ENCODE measurements at places on chromosomes 12 and 14.

DNA sequence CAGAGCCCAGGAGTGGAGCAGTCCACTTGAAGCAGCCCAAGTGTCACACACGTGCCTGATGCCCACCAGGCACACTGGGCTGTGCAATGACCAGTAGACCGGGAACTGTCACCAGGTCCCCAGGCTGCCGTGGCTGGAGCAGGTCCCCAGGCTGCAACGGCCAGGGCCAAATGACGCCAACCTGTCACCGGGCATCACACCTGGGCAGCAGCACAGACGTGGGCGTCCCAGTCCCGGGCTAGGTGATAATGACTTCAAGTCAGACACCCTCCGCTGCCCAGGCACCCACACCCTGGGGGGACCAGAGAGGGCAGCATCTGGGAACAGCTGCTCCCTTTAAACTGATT lies 30.6 kb upstream of the MMP17 start:
- no peak for DNase-seq

- DNase-seq: no peak
Measured at GRCh38 chr12:59268295-59268809, 327.5 kb upstream of the SLC16A7 start.

DNA sequence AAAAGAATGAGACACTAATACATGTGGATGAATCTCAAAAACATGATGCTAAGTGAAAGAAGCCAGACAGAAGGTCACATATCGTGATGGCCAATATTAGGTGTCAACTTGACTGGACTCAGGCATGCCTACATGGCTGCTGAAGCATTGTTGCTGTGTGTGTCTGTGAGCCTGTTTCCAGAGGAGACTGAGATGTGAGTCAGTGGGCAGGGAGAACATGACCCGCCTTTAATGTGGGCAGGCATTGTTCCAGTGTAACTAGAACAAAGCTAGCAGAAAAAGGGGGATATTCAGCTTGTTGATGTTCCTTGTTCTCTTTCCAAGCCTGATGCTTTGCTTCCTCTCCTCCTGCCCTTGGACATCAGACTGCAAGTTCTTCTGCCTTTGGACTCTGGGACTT lies 47.6 kb downstream of the DCAF5 start:
- no peak for DNase-seq

- DNase-seq: no peak
Measured at GRCh38 chr12:87679251-87679650, 349.9 kb downstream of the C12orf50 start.

GRCh38 chr12:66516133-66516532 lies 162.7 kb downstream of the GRIP1 start:
- DNase-seq: no peak

DNA sequence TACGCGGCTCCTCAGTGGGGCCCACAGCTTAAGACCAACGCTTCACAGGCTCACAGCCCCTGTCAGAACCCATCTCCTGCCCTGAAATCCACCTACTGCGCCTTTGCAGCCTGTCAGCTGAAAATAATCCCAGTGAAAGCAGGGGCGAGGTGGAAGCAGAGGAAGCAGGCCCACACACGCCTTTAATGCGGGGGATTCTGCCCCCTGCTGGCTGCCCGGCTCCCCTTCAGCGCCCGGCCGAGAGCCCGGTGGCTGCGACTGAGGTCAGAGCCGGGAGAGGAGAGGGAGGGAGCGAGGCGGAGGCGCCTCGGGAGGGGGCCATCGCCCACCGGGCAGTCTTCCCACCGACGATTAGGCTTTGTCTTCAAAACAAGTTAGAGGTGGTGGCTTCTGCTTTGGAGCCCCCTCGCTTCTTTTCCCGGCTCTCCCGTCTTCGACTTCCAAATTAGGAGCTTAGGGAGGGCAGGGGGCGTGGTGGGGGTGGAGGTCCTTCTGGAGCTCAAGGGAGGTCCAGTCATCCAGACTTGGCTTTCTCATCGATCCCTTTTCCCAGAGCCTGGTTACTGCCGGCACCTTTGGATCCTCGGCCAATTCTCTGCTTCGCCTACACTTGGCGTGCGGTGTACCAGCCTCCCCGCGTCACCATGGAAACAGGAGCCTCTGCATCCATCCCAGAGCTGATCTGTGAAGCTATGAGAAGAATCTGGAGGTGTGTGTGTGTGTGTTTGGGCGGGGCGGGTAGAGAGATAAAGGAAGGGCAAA lies 25.2 kb upstream of the RND1 start:
- DNase-seq: peak; percentile 92

GRCh38 chr12:70722584-70723343 lies 85.5 kb upstream of the PTPRB start:
- DNase-seq: no peak

DNA sequence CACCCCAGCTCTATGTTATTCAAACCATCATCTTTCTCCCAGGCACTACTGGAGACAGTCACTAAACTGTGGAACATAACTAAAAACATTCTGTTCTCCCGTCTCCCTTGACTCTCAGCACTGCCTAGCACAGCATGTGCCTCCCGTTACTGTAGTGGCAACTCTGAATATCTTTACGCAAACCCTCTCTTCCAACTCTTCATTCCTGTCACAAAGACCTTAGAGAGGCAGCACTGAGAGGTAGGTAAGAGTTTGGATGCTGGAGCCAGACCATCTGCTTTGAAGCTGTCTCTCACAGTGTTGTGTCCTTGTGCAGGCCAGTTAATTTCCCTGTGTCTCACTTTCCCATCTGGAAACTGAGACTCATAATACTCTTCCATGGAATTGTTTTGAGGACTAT lies 108.1 kb downstream of the DIP2B start:
- DNase-seq: no peak

- DNase-seq: no peak
Measured at GRCh38 chr12:110530511-110530910, 28.4 kb downstream of the RAD9B start.

DNA sequence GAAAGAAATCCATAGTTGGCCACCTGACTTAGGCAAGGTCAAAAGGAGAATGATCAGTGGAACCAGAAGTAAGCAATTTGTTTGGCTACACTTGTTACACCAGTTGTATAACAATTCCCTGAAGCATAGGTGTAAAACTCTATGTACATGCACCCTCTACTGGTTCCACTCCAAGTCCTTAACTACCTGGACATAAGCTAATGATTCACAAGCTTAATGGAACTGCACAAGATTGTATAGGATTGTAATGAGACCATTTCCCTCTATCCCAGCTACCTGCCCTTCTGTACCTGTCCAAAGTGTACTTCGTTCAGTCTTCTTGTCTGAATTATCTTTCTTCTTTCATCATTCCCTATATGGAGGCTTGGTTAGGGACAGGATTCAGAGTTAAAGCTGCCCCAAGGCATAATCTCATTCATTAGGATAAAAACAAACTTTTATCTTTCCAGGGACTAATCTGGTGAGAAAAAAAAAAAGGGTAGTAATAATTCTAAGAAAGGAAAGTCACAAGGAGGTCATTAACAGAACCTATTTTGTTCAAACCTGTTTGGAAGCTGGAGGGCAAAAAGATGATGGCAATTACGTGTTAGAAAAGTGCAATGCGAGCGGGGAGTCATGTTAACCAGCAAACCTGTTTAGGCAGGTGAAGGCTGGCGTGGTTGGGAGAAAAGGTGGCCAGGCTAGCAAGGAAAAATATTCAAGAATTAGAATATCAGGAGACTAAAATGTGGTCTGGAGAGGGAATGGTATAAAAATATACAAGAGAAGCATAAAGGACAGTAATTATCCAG lies 2.8 kb upstream of the TMEM52B start:
- DNase-seq: no peak

- no peak for DNase-seq
Measured at GRCh38 chr12:5081016-5081415, 37.3 kb downstream of the KCNA5 start.

DNA sequence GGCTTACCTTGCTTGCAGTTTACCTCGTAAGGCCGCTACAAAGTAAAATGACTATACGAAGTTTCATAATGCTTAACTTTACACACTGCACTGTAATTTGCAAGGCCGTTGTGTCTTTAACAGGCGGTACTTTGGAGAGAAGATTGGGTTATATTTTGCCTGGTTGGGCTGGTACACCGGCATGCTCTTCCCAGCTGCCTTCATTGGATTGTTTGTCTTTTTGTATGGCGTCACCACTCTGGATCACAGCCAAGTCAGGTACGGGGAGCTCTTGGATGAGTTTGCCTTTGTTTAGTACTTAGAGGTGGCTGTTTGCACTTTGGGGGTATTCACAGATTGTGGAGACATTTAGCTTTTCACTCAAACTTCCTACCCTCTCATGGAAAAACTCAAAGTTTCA lies 167.8 kb downstream of the SLC5A8 start:
- no peak for DNase-seq

DNA sequence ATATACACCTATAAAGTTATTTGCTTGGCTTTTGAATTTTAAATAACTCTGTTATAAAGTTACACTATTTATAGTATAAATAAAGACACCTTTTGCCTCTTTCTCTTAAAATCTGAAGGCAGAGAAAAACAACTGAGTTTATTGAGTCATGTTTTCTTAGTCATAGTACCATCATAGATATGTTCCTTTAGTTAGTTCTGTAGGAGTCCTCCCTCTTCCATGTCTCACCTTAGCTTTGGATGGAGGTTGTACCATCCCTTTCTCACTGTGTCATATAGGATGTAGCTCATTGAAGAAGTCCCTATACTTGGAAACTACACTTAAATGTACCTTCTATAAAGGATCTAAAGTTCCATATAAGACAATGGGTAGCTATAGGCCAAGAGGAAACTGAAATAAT lies 39.7 kb upstream of the TSPAN8 start:
- DNase-seq: no peak

GRCh38 chr14:84298663-84299195 lies 1231.2 kb upstream of the FLRT2 start:
- DNase-seq: no peak

GRCh38 chr12:127606476-127607015 lies 660.4 kb upstream of the TMEM132C start:
- no peak for DNase-seq

DNA sequence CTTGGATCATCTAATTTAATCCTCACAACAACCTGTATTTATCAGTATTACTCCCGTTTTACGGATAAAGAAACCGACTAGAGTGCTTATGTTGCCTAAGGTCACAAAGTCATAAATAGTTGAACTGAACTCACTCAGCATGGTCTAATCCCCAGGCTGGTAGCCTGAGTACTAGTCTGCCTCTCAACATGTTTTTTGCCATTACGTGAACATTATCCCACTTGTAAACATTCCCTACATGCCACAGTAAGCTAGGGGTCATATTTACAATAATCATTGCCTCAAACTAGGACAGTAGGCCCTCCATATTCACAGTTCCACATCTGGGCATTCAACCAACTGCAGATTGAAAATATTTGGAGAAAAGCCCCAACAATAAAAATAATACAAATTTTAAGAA lies 12.1 kb downstream of the SNRPF start:
- DNase-seq: no peak

DNA sequence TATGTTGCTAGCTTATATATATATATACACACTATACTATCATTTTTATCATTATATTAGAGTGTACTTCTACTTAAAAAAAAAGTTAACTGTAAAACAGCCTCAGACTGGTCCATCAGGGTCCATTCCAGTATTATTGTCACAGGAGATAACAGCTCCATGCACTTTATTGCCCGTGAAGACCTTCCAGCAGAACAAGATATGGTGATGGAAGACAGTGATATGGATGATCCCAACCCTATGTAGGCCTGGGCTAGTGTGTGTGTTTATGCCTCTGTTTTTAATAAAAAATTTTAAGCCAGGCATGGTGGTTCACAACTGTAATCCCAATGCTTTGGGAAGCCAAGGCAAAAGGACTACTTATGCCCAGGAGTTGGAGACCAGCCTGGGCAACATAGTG lies 86.2 kb downstream of the GCH1 start:
- no peak for DNase-seq

DNA sequence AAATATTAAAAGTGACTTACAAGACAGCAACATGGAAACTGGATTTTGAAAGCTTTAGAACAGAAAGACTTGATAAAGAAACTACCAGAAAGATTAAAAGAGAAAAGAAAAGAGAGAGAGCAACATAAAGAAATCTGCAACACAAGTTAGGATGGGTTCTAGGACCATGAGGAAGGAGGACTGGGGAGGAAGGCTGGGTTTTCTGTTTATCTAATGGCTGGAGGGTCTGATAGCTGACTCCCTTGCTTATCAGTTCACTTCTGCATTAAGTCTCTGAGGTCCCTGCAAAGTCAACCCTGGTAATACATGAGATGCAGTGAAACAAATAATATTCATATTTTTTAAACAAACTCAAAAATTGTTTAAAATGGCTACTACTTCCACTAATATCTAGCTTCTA lies 90.1 kb downstream of the RPAP3 start:
- no peak for DNase-seq

GRCh38 chr12:22276867-22277266 lies 57.6 kb downstream of the ST8SIA1 start:
- DNase-seq: no peak

Measured in mesenteric fat pad (tissue), 1 donor.